IgD-negative memory B cell (primary cell): ENCODE measurements at places on chromosomes 6 and 20. TPM values are rescaled to one million over a fixed set of nuclear protein-coding genes. Genes with fewer than 3 reads are reported as not detected.

The SAMD10 gene
- 9.5 TPM for polyA plus RNA-seq

The MOXD1 gene
- polyA plus RNA-seq: 9.0 TPM

The CALHM4 gene
- polyA plus RNA-seq: not detected

The FRK gene
- 0.04 TPM for polyA plus RNA-seq

The DEFB132 gene
- polyA plus RNA-seq: not detected

The SLC35F1 gene
- not detected for polyA plus RNA-seq

The EMILIN3 gene
- polyA plus RNA-seq: not detected

The TMEM200A gene
- polyA plus RNA-seq: 0.33 TPM

The EBF4 gene
- 1.1 TPM for polyA plus RNA-seq

The RSPH3 gene
- 4.3 TPM for polyA plus RNA-seq

The ANGPT4 gene
- not detected for polyA plus RNA-seq

The TUBB2B gene
- 0.55 TPM for polyA plus RNA-seq

The OLIG3 gene
- polyA plus RNA-seq: not detected

The MAD2L1BP gene
- 23.3 TPM for polyA plus RNA-seq

The LTA gene
- 16.3 TPM for polyA plus RNA-seq

The MAPK14 gene
- 33.4 TPM for polyA plus RNA-seq

The POM121L2 gene
- polyA plus RNA-seq: not detected

The C20orf202 gene
- polyA plus RNA-seq: not detected

The HECA gene
- polyA plus RNA-seq: 5.1 TPM

The HLA-G gene
- polyA plus RNA-seq: 3.5 TPM

The KCNK15 gene
- not detected for polyA plus RNA-seq

The HUS1B gene
- 2.2 TPM for polyA plus RNA-seq

The NKX2-4 gene
- not detected for polyA plus RNA-seq

The GJA10 gene
- not detected for polyA plus RNA-seq

The CCN2 gene
- polyA plus RNA-seq: not detected

The ARFGEF3 gene
- not detected for polyA plus RNA-seq

The CST7 gene
- polyA plus RNA-seq: 22.8 TPM

The TNXB gene
- polyA plus RNA-seq: 0.21 TPM

The CNBD2 gene
- 6.3 TPM for polyA plus RNA-seq

The KHDC1L gene
- polyA plus RNA-seq: not detected
